Adipocyte (in vitro differentiated cells): ENCODE measurements at places on chromosomes 13 and 19.

DNA sequence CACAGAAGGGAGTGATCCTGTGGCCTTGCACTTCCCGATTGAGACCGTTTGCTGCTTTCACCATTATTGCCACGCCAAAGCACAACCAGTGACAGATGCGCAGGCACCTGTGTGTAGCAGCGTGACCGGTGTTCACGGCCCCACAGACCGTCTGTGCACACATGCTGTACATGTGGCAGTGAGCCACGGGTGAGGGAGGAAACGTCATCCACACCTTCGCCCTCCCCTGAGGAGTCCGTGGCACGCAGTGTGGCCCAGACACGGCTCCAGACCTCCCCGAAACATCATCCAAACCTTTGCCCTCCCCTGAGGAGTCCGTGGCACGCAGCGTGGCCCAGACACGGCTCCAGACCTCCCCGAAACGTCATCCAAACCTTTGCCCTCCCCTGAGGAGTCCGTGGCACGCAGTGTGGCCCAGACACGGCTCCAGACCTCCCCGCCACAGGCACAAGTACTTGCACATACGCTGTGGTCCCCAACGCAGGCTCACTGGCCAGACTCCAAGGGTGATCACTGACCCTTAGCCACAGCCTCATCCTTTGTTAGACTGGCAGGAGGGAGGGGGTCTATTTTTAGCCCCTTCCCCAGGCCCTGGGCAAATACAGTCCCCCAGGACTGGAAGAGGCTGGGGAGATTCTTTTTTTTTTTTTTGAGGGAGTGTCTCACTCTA lies 7.9 kb upstream of the SHC2 start:
- no peak for DNase-seq

GRCh38 chr13:100211016-100211710 lies 122.3 kb downstream of the PCCA start:
- DNase-seq, result peak; percentile 33

- DNase-seq, result no peak
Measured at GRCh38 chr13:113124211-113124970, 1.8 kb downstream of the F10 start.

DNA sequence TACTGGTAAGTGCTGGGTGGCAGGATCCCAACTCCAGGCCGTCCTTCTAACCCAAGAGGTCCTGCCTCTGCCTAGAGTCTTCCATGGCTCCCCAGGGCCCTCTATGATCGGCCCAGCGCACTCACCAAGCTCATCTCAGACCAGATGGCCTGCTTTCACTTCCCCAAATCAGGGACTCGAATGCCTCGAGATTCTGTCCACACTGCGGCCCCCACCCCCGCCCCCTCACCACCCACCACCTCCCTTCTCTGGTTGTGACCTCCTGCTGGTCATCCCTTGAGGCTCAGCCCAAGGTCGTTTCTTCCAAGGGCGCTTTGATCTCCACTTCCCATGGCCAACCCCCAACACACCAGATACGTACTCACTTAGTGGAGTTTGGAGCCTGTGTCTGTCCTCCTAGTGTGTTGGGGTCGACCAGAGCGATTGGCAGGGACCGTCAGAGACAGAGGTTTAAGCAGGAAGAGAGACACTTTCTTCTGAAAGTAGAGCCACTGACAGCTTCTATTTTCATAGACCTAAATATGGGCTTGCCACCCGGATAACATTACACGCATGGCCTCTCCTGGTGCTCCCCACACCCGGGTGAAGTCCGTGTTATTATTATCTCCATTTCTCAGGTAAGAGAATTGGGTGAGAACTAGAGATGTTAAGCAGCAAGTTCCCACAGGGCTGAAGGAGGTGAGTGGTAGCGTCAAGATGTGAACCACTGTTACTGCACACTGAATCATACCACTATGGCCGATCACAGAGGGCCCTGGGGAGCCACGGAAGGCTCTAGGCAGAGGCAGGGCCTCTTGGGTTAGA lies at the start of gene FCER2:
TSS of gene FCER2 (minus strand) at position 478 of the 804 bp plus-strand sequence. CDS start 2,371 bp downstream, outside the sequence.
- no peak for DNase-seq

DNA sequence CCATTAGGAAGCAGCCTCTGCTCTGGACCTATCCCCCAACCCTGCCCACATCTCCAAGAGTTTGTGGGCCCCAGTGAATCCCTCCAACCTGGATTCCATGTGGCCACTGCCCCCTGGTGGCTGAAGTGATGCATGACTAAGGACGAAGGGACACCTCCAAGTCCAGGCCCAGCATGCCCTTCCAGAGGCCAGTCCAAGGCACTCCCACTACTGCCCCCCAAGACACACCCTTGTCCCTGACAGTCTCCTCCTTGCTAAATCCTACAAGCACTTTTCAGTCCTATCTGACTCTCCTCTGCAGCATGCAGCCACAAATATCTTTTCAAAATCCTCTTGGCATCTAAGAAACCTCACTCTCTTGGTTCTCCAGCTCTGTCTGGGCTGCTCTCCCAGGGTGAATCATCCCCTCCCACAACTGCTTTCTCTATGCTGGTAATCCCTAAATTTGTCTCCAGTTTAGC lies 33.0 kb downstream of the DEDD2 start:
- peak; percentile 93 for DNase-seq
